Lung microvascular endothelial cell (primary cell): ENCODE measurements at places on chromosomes 16 and 17.

DNA sequence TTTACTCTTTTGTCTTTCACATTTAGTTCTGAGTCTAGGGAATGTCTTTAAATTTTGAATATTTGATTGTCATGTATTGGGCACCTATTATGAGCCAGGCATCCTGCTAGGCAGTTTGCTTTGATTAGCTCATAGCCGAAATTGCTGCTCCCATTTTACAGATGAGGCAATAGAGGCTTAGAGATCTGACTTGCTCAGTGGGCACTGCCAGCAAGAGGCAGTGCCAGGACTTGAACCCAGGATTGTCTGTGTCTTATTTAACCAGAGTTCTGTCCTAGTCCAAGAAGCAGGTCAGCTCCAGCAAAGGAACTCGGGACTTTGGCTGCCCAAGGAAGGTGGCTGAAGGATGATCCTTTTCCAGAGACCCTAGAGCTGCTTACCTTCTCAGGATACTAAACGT is 24.5 kb downstream of the BEAN1 start:
- DNase-seq: no peak

DNA sequence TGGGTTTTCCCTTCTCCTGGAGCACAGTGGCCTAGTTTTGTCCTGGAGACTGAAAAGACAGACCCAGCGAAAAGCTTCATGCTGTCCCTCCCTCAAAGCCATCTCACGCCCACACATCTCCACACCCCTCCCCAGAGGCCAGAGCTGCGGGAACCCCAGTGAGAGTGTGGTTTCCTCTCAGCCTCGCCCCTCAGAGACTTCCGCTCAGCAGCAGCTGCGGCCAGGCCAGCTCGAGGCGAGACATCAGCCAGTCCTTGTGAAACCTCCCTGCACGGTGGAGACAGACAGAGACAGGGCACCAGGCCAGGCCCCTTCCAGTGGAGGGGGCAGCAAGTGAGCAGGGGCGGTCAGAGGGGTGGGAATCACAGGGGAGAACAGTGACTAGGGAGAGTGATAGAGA is 77.0 kb upstream of the TNRC6C start:
- DNase-seq: no peak

DNA sequence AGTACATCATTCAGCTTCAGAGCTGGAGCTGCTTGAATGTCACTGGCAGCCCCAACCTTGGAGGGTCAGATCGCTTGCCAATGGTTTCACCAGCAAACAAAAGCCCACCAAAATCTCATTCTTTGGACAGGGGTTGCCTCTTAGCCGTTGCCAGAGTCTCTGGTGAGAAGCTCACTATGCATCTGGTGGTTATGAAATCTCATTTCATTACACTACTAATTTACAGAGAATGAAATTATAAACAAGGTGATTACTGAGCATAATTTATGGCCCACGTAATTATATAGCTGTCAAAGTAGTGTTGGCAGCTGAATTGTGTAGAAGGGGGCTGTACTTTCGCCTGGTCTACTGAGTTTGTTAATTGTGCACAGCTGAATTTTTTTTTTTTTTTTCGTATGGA is 688.9 kb upstream of the KIF2B start:
- no peak for DNase-seq

GRCh38 chr16:3349175-3349574 is 6.5 kb upstream of the OR2C1 start:
- no peak for DNase-seq

GRCh38 chr16:2339521-2340484 is 725 bp downstream of the ABCA3 start:
- DNase-seq: peak; percentile 56

GRCh38 chr17:73278049-73278464 is 16.4 kb upstream of the CPSF4L start:
- DNase-seq: no peak

GRCh38 chr17:45043813-45044540 is 7.5 kb downstream of the DCAKD start:
- DNase-seq: no peak

DNA sequence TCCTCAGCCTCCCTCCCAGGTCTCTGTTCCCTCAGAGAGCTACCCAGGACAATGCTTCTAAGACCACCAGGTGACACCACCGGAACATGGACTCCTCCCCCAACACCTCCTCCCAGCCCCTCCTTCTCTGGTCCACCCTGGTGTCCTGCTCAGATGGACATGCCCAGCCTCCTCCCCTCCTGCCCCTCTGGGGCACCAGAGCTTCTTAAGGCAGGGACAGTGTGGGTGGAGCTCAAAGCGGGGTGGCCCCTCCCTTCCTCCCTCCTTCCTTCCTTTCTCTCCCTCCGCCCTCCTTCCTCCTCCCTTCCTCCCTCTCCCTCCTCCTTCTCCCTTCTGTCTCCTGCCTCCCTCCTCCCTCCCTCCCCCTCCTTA is 22.7 kb downstream of the TRPV3 start:
- DNase-seq: no peak

GRCh38 chr16:57012353-57012752 is 23.0 kb downstream of the NLRC5 start:
- no peak for DNase-seq

DNA sequence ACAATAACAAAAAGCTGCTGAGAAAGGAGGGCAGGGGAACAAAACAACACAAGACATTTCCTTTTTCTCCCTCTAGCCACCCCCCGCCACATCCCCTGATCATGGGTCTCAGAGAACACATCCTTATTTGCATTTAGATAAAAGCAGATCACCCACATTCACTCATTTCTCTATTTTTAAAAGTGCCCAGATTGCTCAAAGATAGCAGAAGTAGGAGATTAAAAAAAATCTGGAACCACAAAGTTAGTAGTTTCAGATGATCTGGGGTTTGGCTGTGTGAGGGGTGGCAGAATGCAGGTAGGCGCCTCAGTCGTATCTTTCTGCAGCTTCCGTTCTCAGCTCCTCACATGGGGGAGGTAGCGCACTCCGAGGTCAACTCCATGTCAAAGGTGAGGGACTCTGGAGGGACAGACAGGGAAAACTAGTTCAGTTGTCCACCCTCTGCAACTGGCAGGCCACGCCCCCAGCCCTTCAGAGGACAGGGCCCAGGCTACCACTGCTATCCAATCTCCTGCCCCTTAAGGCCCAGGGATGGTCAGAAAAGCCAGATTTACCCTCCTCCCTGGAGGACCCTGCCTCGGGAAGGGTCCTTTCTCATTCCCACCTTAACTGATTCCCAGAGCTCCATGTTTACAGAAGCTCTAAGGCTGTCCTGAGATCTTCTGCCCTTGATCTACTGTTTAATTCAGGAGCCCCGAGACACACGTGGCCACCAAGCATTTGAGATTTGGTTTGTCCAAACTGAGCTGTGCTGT is 27.3 kb downstream of the STAT5A start:
- DNase-seq: no peak

- DNase-seq: peak; percentile 38
Observed at GRCh38 chr16:9115277-9115676, 23.8 kb downstream of the HAPSTR1 start.

DNA sequence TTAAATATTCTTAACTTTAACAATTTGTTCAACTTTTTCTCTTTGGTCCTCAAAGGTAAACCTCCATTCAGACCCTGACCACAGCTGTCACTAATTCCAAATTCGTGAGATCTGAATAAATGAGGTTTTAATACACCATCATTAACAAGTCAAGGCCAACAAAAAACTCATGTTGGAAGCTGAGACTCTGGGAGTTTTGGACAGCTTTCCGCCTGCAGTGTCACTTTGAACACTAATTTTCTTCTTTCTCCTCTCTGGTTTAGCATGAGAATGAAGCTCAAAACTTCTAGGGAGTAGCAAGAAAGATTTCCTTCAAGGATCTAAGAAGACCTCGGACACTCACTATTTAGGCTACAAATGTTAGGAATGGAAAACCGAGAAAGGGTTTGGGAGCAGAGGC is 32.7 kb upstream of the DNAH9 start:
- no peak for DNase-seq

DNA sequence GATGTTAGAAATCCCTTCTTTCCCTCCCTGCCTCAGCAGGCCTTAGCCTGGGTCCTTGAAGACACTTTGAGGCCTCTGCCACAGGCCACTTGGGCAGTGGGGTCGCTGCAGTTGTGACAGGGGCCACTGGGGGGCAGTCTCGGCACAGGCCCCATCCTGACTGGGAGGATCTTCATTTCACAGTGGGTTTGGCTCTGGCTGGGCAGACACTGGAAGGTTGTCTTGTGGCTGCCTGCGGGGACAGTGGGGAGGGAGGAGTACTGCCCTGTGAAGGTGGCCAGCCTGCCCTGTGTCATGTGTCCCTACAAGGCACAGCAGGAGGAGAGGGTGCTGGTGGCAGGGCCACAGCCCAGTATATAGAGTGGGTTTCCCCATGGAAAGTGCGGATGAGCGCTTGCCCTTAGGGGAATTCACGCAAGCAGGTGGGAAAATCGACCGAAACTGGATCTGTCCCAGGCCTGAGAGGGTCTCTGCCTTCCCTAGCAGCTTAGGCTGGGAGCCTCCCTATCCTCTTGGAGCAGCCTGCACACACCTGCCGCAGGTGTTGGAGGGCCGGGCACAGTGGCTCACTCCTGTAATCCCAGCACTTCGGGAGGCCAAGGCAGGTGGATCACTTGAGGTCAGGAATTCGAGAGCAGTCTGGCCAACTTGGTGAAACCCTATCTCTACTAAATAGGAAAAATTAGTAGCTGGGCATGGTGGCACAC is 28.8 kb downstream of the GINS2 start:
- DNase-seq: peak; percentile 71

DNA sequence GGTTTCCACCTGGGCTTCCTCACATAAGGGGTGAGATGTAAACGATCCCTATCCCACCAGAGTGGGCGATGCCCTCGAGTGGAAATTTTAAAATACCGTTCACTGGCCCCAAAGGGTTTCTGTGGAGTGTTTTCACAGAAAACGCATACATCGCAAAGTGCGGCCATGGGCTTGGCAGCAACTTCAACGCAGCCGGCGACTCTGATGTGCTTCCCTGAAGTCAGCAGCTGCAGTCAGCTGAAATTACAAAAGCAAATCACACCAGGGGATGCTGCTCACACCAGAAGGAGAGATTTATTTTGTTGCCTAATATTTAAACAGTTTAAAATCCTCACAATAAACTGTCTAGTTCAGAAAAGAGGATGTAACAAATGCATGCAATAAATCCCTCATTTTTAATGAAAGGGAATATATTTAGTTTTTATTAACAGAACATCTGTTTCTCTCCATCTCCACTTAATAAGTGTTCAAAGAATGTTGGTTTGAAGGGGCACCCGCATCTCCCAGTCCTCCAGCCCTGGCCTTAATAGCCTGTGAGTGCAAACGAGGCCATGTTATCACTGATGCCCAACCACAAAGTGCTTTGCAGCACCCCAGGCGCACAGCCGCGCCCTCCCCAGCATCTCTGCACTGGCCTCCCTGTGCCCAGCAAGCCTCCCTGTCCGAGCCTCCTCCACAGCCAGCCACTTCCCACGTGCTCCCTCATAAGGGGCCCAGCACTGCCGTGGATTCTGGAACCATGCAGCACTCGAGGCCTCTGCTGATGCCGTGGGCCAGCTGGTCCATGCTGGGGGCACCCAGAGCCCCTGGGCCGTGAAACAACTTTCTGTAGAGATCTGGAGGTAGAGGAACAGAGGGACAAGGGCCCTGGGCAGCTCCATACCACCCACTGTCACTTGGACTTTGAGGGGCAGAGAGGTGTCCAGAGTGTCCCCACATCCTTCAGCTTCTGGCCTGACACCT is 17.3 kb upstream of the XYLT2 start:
- DNase-seq: no peak

DNA sequence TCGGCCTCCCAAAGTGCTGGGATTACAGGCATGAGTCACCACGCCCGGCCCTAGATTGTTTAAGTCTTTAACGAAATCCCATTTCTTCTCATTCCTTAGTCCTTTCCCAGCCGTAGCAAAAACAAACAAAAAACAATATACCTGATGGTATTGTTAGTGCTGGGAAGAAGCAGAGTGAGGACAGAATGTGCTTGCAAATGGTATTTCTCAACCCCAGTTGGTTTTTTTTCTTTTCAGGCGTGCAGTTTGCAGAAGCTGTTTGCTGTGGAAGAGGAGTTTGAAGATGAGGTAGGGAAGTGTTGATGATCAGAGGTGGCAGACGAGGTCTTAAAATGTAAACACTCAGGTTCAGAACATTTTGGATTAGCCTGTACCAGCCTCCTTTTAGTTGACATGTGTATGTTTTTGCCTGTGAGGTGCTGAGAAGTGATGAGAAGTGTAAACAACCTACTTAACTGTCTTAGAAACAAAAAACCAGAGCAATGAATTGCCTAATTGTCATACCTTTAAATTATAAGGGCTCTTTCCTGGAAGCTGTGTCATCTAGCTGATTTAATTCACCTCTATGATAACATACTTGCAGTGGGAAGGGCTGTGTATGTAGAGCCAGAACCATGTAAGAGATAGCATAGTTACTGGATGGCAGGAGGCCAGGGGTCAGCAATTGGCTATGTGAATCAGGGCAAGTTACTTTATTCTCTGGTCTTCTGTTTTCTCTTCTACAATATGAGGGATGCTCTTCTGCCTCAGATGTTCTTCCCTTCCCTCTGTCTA is 3.4 kb downstream of the HROB start:
- DNase-seq: no peak

- no peak for DNase-seq
Observed at GRCh38 chr16:24973809-24974461, 41.2 kb downstream of the ARHGAP17 start.

DNA sequence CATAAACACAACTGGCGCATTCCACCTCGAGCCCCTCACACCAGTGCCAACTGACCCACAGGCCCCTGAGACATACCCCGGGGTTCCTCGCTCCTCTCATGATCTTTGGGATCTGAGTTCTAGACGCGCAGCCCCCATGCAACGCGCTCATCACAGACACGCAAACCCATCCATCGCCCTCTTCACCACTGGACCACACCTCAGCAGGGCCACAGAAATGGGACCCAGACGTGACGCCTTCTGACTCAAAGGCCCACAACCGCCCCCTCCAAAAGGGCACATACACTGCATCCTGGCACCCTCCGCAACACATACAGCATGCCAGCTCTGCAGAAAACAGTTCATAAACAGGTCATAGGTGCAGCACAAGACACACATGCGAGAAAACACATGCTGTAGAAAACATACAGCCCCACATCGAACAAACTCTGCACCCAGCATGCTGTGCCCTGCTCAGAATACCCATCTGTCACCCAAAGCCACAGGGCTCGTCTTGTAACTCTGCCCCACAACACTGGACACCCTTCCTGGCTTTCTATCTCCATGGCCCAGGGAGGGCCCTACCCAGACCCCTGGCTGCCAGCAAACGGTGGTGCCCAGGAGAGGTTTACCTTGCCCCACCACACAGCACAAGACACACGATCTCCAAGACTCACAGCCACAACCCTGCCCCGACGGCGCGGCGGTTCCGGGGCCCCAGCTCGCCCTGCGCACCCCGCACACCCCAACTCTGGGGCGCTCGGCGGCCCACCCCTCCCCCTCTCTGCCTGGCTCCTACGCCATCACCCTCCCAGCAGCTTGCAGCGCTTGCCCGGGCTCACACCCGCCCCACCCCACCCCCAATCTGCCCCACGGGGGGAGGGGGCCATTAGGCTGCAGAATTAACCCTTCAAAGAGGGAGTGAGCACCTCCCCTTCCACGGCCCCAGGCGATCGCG is 887 bp downstream of the ZBTB4 start:
- peak; percentile 27 for DNase-seq

- DNase-seq: no peak
Observed at GRCh38 chr17:71441098-71441497, 679.7 kb upstream of the SOX9 start.

GRCh38 chr17:18179804-18180203 is 3.8 kb upstream of the ALKBH5 start:
- no peak for DNase-seq

GRCh38 chr17:55806745-55807495 is 56.1 kb downstream of the PCTP start:
- DNase-seq: no peak
